T follicular helper cell (primary cell): ENCODE measurements at places on chromosomes 12 and 14.

GRCh38 chr12:22458298-22458937, 85.9 kb downstream of the C2CD5 start:
- DNase-seq = no peak

- DNase-seq = no peak
These were observed 384.8 kb downstream of the BMP4 start for GRCh38 chr14:53571641-53572328.

DNA sequence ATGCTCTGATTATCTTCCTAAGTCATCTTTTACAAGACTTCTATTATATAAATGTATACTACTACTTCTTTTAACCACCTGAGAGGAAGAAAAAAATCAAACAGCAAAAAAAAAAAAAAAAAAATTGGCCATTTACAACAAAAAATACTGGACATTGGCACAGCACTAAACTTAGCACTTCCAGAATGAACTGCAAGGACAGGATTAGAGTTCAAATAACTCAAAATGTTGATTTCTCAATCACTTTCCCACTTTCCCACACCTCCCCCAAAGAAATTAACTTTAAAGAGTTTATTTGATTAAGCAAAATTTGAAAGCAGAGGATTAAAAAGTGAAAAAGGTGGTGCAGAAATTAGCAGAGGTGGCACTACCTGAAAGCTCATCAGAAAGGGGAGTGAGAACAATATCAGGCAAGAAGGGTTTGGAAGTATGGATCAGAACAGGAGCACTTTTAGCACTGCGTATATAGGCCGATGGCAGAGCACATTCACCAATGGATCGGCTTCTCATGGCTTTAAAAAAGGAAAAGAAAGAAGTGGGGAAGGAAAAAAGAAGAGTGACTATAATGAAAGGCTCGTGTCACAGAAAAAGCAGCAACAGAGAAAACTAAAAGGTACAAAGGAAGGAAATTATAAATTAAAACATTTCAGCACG, 109.2 kb downstream of the RALGAPA1 start:
- no peak for DNase-seq

- DNase-seq = peak; percentile 32
These were observed 3.2 kb downstream of the MLXIP start for GRCh38 chr12:122081697-122082221.

- no peak for DNase-seq
These were observed 4.1 kb downstream of the NINJ2 start for GRCh38 chr12:659090-659683.

DNA sequence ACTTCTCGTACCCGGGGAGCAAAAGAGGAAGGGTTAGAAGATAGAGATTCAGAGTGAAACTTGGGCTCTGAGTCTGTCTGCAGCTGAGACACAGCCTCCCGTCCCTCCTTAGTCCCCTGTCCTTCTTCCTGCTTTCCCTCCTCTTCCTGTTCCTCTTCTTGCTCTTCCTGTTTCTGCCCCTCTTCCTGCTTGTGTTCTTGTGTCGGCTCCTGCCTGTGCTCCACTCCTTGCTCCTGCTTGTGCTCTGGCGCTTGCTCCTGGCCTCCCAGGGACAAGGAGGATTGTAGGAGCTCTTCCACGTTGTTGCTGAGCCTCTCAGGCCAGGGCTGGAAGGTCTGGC, 3.0 kb downstream of the ACRBP start:
- DNase-seq = no peak

DNA sequence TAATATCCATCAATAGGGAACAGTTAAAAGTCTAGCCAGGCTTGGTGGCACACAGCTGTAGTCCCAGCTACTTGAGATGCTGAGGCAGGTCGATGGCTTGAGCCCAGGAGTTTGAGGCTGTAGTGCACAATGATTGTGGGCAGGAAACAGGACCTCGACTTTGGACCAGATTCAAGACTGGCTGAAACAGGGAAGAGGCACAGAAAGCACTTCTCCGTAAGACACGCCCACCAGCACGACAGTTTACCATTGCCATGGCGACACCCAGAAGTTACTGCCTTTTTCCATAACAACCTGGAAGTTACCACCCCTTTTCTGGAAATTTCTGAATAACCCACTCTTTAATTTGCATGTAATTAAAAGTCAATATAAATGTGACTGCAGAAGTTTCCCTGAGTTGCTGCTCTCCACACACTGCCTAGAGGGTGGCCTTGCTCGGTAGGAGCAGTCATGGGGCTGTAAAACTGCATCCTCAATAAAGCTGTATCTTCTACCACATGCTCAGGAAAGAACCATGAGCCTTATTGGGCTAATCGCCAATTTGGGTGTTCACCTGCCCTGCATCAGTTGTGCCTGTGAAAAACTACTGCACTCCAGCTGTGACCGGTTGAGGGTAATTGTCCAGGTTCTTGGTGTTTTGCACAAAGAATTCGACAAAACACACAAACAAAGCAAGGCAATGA, 4.6 kb upstream of the LRRC23 start:
- DNase-seq = no peak

DNA sequence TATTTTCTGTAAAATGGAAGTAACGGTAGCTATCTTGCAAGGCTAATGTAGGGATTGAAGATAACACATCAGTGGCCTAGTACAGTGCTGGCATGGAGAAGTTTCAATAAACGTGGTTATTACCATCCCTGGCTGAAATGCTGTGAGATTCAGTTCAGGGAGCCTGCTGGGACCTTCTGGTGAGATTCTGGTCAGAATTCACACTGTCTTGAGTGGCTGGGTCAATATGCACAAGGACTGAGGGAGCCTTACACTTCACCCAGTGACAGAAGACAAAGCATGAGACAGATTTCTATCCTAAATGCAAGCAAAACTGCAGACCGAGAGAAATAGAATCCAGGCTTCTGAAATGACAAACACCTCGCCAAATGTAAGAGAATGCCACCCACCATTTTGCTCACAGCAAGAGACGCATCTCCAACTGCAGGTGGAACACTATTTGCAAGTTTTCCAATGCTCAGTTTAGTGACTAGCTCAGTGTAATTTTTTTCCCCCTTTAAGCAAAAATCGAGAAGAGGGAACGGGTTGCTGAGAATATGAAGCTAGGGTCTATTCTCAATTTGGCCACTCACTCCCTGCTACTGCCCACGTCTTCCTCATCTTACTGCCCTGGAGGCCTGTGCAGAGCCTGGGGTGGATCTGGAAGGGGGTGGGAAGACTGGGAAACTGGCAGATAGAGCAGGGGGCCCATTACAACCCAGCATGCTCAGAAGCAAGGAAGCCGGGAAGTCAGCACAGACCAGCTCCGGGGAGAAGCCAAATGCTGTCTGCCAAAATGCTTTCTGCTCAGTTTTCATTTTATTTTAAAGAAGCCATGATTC, 201.3 kb downstream of the TTC7B start:
- no peak for DNase-seq

DNA sequence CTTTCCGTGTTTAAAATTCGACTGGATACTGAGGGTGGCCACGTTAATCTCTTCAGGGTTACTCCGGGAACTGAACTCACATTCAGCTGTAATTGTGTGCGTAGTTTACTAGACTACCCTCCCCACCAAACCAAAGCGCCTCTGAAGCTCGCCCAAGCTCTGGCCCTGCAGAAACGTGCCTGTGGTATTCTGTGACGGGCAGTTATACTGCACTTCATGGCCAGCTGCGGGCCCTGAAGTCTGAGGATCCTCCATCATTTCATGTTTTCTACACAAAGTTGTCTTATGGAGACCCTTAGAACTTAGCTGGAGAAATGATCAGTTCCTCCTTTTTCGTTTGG, 688 bp downstream of the ZNF26 start:
- no peak for DNase-seq

DNA sequence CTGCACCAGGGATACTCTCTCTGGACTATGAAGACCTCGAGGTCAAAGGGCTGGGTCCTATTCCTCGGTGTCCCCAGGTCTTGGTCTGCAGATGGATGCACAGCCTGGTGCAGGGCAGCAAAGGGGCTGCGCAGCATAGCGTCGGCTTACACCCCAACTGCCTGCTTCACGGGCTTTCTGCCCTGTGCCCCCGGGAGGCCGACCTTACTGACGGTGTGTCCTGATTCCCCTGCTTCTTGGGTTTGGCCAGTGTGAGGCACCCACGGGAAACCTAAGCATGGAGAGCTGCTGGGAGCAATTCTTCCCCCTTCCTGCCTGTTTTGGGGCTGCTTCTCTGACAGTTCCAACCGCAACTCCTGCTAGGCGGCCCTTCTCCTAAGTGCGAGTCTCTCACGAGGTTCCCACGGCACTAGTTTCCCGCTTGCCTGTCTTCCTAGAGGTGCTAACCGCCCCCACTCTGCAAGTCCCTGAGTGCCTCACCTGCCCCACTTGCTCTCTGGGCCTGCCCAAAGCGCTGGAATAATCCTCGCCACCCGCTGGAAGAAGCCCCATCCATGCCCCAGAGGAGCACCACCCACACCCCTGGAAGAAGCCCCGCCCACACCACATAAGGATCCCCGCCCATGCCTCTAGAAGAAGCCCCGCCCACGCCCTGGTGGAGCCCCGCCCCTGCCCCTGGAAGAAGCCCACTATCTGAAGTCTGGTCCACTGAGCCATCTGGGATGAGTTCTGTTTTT, 54.0 kb downstream of the PRIMA1 start:
- DNase-seq = no peak

GRCh38 chr12:104582739-104583138, 126.0 kb downstream of the CHST11 start:
- DNase-seq = no peak

GRCh38 chr14:51044961-51045360, 49.9 kb downstream of the TRIM9 start:
- DNase-seq = no peak

DNA sequence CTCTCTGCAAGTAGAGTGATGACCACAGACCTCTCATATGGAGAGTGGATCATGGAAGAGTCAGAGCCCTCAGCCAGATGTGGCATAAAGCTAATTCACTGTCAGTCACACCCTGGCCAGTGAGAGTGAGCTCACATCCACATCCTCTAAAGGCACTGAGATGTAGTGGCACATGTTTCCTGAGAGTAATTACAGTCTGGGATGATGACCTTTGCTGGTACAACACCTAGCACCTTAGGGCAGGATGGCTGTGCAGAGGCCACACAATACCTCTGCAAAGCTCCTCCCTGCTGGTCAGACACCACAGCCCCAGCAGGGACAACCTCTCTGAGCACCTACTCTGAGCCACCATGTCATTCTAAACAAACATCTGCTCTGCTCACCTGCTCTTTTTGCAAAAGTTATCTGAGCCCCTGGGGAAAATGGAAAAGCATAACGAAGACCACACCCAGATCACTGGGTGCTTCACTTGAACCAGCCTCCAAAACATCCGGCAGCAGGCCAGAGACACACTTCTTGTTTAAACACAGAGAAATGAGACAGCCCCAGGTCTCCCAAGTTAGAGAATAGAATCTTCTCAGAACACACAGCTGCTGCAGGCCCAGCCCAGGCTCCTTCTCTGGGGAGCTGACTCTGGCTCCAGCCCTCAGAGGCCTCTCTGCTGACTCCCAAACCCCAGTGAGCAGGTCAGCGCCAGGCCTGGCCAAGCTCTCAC, 30.3 kb downstream of the PITPNM2 start:
- DNase-seq = no peak

GRCh38 chr12:117036046-117036445, 63.2 kb downstream of the TESC start:
- DNase-seq = no peak

DNA sequence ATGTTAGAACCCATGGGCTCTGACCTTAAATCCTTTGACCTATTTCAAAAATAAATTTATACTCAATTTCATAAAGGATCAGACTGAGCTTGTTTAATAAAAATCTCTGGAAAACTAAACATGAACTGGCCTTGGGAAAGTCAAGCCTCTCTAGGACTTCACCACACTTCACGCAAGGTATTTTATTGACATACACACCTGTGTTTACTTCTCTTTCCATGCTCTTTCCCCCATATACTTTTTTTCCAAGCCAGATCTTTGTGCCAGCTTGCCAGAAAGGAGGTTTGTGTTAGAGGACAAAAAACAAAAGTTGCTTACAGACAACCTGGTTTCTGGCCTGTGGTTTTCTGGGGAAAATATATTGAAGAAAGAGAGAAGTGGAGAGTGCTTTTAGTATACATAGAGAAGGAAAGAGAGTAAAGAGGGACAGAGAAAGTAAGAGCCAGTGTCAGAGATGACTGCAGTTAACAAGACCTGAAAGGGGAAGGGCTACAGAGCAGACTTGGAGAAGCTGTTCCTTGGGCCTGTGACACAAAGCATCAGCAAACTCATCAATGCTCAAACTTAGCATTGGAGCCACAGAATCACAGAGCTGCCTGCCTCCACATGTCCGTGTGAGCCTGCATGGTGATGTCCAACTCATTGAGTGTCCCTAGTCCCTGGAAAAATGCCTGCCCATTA, 77.3 kb upstream of the TMTC2 start:
- DNase-seq = no peak

DNA sequence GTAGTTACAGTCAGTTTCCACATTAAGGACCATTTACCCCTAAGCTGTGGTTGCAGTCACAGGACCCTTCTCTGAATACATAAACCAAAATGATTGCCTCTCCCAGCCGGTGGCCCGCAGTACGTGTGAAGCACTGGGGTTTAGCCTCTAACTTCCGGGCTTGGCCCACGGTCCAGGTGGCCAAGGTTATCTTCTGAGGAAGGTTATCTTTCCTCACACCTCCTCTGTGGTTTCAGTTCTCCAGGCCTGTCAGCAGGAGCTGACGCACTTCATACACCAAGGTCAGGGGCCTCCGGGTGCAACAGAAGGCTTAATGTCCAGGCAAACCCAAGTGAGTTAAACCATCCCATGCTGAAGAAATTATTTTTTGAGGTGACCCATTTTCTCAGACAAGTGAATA, 291.0 kb upstream of the FKBP4 start:
- no peak for DNase-seq

DNA sequence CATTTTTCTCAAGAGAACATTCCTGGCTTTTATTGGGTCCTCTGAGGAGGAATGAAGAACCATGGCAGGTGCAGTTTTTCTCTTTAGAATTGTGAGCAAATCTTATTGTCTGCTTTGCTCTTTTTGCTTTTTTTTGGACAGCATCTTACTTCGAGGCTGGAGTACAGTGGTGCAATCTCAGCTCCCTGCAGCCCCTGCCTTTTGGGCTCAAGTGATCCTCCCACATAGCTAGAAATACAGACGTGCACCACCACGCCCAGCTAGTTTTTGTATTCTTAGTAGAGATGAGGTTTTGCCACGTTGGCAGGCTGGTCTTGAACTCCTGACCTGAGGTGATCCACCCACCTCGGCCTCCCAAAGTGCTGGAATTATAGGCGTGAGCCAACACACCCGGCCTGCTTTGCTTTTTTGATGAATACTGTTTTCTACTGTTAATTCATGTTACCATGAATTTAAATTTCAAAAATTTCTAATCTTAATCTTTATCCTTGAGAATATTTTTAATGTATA, 71.5 kb downstream of the POLR3B start:
- DNase-seq = no peak
